Temporal lobe (tissue), 4 donors: ENCODE measurements at places on chromosomes 1 and 21. TPM values are rescaled to one million over a fixed set of nuclear protein-coding genes. Genes with fewer than 3 reads are reported as not detected.

OR2T11 gene
- total RNA-seq: not detected

PPCS gene
- total RNA-seq: 21.1 TPM

MMEL1 gene
- 7.6 TPM for total RNA-seq

USH2A gene
- under 0.01 TPM for total RNA-seq

SPATA21 gene
- total RNA-seq: not detected

TPTE gene
- total RNA-seq: not detected

PLXNA2 gene
- 63.2 TPM for total RNA-seq

SLAMF7 gene
- total RNA-seq: under 0.01 TPM

S100A7A gene
- total RNA-seq: not detected

LENEP gene
- total RNA-seq: not detected

SLAMF6 gene
- total RNA-seq: not detected

KRTAP19-3 gene
- not detected for total RNA-seq

KIF21B gene
- 178 TPM for total RNA-seq

RGS13 gene
- total RNA-seq: not detected

CD52 gene
- total RNA-seq: not detected

GBP7 gene
- total RNA-seq: not detected

KRTAP7-1 gene
- not detected for total RNA-seq
